ENCODE measurements at places on chromosomes 1 and 21.

DNA sequence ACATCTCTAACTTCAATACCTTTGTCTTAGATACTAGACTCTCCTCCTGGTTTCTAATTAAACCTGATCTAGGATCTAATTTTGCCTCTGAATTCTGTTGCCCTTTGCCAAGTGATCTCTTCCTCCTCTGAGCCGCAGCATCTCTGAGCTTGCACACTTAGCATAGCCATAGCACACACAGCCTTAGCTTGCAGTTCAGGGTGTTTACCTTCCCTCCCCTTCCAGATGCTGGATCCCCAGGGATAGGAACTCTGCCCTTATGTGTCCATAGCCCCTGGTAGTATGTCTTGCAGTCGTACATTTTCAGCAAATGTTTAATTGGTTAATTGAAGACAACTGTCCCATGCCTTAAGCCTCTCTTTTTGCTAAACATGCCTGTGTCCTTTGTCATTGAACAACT, 30.3 kb downstream of the SELL start:
- DNase-seq, result no peak

GRCh38 chr21:25039461-25040380, 567.6 kb downstream of the MRPL39 start:
- DNase-seq, result no peak

DNA sequence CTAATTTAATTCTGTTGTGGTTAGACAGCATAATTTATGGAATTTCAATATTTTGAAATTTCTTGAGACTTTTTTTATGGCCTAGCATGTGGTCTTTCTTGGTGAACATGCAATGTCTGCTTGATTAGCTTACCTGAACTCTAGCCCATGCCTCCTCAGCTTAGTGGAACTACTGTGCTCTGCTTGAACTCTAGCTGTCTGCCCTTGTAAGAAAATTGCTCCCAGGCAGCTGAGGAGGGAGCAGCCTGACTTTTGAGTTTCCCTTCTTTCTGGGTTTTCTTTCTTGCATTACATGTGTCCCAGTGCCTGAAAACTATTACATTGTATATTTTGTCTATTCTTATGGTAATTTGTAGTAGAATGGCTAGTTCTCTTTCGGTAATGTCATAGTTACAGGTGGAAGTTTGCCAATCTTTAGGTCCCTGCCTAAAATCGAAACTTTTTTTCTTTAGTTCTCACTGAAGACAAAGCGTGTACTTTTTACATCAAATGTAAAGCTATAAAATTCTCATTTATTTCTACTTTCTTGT, 105.3 kb downstream of the MAST2 start:
- DNase-seq, result no peak

DNA sequence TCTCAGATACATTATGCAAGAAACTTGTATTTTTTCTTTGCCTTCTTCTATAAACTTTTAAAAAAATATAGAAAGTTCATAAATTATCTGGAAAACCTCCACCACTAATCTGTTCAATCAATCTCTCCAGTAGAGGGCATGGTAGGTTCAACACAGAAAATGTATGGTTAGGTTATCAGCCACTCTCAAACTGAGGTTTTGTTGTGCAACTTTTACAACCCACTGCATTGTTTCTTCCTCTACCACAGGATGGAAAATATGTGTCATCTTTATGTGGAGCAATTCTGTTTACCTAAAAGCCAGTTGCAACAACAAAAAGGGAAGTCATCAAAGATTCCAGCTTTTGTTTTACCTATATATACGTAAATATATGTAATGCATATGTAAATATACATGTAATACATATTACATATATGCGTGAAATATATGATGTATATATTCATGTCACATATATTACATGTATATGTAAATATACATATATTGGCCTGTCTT, 3.0 kb upstream of the RGS2 start:
- DNase-seq, result no peak

GRCh38 chr1:106975944-106976343, 80.5 kb upstream of the PRMT6 start:
- no peak for DNase-seq

DNA sequence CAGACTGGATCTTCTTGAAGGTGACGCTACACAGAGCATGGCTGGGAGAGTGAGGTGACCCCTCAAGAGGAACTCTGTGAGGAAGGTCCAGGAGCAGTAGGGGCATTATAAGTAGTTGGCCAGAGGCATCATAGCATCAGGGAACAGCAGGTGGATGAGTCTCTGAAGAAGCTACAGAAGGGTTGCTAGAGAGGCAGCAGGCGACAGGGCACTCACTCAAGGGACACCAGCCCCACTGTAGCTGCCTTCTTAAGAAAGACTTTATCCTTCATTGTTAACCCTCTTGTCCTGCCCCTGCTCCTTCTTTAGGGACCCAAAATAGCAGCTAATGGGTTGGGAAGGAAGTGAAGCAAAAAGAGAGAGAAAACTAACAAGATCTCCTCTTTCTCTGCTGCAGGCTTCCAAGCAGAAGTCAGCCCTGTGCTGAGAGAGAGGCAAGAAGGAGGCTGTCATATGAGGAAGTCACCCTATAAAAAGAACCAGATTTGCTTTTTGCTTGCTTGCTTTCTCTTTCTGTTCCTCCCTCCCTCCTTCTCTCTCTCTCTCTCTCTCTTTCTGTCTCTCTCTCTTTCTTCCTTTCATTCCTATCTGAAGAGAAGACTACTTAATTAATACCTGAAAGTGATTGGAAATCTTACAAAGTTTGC, 7.7 kb upstream of the CD5L start:
- no peak for DNase-seq

- DNase-seq, result no peak
Measured at GRCh38 chr1:157040802-157041201, 4.7 kb downstream of the ARHGEF11 start.

DNA sequence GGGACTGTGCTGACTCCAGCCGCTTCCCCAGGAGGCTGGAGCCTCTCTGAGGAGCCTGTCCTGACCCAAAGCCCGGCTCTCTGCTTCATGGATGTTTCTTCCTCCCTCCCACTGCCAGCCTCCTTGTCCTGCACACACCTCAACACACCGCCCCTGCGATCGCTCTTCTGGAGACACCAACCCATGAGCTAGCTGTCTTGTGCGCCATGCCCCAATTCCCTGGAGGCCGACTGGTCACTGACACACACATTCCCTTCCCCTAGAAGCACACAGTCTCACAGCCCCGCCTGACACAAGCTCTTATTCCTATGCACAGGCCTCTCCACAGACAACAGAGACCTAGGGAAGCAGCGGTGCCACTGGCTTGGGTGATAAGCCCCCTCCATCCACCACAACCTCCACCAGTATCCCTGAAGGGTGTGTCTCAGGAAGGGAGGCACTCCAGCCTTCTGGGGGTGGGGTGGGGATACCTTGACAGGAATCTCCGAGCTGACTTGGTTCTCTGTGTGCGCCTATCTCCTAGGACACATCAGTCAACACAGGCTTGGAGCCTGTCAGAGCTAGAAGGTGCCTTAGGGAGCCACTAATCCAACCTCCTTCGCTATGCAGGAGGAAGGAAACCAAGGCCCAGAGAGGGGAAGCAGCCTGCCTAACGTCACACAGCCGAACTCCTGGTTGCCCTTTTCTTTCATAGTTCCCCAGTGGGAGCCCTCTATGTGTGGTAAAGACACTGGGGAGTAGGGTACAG, 31.1 kb downstream of the AHDC1 start:
- no peak for DNase-seq

DNA sequence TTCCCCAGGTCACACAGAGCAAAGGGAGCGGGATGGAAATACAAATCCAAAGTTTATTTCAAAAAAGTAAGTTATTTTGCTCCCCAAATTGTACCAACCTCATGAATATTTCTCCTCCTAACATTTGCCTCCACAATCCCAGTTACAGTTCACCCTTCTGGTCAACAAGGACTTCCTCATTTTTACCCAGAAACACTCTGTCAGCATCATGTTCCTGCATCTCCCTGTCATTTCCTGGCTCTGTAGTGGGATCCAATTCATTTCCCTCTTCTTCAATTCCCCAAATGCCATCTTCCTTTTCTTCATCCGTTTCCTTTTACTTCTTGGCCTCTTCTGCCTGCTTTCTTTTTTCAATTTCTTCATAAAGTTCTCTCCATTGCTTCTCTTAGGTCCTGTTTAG, 32.0 kb upstream of the EPS15 start:
- no peak for DNase-seq

DNA sequence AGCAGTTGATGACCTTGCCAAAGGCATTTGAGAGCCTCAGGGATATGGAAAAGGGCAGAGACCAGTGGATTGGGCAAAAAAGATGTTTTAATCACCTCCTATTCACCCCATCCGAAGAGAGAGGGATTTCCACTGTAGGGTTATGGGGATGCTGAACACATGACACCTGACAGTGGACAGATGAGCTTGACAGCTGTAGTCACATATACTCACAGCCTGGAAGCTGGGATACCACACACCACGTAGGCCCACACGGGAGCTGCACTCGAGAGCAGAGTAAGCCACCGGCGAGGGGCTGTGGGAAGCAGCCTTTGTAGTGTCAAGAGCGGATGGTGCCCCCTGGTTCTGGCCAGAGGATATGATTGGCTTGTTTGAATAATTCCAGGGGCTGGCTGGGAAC, 20.0 kb downstream of the ZBTB40 start:
- DNase-seq, result no peak

DNA sequence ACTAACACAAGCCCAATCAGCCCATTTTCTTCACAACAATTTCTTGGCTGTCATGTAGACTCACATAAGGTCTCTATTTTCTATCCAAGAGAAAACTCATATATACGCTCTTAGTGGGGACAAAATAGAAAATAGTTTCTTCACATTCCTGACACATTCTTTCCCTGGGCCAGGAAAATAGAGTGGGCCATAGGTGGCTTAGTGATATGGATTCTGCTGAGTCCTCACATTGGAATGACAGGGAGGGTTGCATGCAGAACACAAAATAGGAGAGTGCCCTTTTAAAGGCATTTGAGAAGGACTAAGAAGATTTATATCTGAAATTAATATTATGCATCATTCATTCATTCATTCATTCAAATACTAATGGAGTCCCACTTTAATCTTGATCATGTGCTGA, 207.7 kb downstream of the LYPLAL1 start:
- DNase-seq, result no peak

DNA sequence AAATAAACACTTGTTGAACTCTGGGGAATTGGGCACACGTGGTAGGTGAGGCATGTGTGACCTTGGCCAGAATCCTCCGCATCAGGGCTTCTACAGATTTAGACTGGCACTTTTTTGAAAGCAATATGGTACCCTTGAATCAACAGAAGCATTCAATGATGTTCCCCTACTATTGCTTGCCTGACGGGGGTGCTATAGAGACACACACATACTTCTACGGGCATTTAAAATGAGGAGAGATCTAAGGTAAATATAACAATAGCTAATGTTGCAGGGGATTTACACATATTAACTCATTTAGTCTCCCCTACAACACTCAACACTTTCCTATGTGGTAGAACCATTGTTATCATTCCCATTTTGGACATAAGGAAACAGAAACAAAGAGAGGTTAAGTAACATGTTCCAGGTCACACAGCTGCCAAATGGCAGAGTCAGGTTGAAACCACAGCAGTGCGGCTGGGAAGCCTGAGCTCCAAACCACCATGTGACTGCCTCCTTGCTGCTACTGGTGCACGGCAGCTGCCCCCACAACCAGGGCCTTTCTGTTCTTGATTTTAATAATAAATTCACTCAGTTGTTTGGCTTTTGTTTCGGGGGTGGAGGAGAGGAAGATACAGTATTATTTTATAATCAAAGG, 147.4 kb downstream of the ZNF281 start:
- no peak for DNase-seq

- no peak for DNase-seq
Measured at GRCh38 chr1:32184650-32185049, 5.2 kb downstream of the TXLNA start.

GRCh38 chr21:32974653-32975052, 51.1 kb upstream of the OLIG2 start:
- no peak for DNase-seq

DNA sequence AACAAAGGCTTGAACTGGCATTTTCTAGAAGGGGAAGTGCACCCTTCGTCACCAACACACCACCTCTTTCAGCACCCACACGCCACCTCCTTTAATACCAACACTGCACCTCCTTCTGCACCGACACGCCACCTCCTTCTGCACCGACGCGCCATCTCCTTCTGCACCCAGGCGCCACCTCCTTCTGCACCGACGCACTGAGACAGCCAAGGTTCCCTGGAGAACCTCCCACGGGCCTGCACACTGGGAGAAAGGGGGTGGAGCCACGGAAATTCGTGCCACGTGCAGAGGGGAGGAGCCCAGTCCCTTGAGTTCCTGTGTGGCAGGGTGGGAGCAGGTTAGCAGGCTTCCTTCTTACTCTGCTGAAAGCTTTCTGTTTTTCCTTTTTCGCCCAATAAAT, 327.9 kb upstream of the C1orf174 start:
- DNase-seq, result no peak

GRCh38 chr1:4408380-4408779, 246.0 kb upstream of the AJAP1 start:
- no peak for DNase-seq

DNA sequence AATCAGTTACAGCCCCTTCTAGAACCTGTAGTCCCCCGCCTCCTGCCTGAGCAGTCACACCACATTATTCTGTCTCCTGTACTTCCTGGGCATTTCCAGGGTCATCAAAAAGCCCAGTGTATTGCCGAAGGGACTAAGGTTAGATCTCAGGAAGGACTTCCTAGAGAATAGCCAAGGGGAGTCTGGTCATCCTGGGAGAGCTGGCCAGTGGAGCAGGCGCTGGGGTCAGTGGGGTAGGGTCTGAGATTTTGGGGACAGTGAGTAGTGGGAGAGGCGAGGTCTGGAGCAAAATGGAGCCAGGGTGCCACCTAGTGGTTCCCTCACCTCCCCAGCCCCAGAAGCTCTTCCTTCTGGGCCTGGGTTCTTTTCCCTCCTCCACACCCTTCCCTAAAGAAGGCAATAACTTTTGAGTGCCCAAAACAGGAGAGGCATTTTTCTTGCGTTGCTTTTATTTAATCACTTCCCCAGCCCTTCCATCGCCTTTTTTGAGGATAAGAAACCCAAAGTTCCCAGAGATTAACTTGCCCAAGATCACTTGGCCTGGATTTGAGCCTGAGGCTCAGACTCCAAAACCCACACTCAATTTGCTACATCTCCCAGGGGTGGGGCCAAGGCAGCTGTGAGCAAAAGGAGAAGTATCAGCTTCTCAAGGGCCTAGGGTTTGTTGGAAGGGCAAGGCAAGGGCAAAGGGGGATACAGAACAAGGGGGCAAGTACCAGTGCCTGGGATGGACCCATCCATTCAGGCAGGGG, 7.3 kb upstream of the PMVK start:
- no peak for DNase-seq

DNA sequence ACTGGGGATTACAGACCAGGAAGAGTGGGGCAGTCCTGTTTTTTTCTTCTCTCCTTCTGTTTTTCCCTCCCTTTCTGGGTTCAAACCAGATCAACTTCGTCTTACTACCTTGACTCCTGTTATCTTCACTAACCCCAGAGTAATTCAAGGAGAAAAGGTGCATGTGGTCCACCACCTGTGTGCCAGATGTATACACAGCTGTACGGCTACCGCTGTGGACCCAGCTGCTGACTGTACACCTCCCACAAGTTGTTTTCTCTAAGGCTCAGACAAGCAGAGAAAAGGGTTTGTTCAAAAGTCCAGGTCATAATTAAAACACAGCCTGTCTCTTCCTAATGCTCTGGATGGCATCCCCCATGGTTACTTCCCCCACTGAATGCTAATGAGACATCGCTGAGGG, 102.1 kb downstream of the LMX1A start:
- no peak for DNase-seq
